Activated CD8-positive, alpha-beta memory T cell treated with anti-CD3 and anti-CD28 coated beads for 24 hours (primary cell): ENCODE measurements at places on chromosomes 4 and X.

DNA sequence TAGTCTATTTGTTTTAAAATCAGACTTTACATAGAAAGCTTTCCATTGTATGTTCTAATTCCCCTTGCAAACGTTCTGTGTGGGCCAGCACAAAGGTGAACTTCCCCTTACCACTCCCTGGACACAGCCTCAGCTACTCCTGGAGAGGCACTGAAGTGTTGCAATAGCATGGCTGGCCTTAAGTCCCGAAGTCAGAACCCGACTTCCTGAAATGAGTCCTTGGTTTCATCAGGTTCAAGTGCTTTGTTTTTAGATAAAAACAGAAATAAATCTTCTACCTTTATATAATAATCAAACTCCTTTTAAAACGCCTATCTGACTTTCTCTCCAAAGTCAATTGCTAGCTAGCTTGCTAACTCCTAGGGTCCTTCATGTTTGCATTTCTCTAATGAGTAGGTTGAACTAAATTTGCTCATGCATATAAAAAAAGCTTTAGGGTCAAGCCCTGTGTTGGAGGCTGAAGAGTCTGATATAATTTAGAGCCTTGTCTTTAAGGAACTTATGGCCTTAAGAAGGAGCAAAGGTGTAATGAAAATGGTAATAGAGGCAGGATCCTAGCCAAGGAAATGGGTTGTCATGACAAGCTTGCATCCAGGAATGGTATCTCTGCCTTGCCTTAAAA lies 9.0 kb downstream of the BMP3 start:
- DNase-seq, result no peak

GRCh38 chr4:143437937-143438336 lies 75.6 kb upstream of the SMARCA5 start:
- DNase-seq, result no peak

GRCh38 chr4:72390409-72390808 lies 178.6 kb downstream of the ADAMTS3 start:
- no peak for DNase-seq

GRCh38 chr4:163600727-163601126 lies 106.2 kb downstream of the TMA16 start:
- DNase-seq, result no peak

- no peak for DNase-seq
Measured at GRCh38 chrX:3029129-3029528, 12.1 kb upstream of the ARSF start.

DNA sequence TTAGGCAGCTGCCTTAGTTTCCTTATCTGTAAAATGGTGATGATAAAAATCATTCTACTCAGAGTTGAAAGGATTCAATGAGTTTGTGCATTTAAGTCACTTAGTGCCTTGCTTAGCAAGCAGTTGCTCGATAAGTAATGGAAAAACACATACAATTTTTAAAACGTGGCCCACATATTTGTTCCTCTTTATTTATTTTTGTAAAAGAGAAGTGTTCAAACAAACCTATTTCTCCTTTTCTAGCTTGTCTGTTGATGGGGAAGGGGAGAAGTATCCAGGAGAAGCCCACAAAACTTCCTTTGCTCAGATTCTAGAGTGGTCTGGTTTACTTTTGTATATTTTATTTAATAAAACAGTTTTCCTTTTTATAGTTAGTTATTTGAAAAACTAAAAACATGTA lies 3.3 kb upstream of the HPGDS start:
- no peak for DNase-seq

DNA sequence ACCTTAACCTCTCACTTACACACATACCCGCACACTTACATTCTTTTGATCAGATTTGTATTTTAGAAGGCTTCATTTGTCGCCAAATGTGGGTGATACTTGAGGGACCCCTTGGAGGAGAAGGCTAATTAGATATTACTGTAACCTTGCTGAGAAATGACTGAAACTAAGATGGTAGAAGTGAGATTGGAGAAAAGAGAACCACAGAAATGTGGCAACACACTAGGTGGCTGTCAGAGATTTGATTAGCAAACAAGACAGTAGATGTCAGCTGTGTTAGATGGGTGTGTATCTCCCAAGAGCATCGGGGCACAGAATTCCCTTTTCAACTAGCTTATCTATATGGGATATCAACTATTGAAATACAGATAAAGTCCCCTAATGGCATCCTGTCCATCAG lies 149.3 kb upstream of the FABP2 start:
- no peak for DNase-seq

DNA sequence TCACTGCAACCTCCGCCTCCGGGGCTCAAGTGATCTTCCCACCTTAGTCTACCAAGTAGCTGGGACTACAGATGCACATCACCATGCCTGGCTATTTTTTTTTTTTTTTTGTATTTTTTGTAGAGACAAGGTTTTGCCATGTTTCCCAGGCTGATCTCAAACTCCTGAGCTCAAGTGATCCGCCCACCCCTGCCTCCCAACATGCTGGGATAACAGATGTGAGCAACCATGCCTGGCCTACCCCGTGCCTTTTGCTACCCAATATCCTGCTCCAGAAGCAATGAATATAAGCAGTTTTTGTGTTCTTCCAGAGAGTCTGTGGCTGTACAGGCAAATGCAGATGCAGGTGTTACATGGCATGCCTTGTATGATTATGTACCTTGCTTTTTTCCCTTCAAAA lies 50.5 kb downstream of the TBC1D14 start:
- DNase-seq, result peak; percentile 19

- no peak for DNase-seq
Measured at GRCh38 chrX:53262918-53263394, 18.4 kb downstream of the IQSEC2 start.

GRCh38 chr4:25834411-25835107 lies 28.2 kb downstream of the SEL1L3 start:
- no peak for DNase-seq

DNA sequence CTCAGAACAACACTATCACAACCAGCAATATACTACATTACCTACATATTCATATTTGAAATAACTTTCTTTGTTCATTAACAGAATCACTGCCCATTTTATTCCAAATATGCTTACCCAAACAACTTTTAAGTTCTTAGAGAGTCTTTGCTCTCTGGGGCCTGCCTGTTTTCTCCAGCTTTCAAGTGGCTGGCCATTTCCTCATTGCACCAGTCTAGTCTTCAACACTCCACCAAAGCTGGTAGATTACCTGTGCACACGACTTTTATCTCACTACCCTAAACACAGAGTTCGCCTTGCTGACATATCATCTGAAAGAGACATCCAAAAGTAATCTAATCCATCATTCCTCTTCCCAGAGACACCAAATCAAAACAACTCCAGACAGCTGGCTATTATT lies 66.2 kb downstream of the PRDM5 start:
- DNase-seq, result no peak

GRCh38 chr4:85571008-85571407 lies 96.1 kb downstream of the ARHGAP24 start:
- DNase-seq, result no peak
